ENCODE measurements at places on chromosomes 6 and 20.

DNA sequence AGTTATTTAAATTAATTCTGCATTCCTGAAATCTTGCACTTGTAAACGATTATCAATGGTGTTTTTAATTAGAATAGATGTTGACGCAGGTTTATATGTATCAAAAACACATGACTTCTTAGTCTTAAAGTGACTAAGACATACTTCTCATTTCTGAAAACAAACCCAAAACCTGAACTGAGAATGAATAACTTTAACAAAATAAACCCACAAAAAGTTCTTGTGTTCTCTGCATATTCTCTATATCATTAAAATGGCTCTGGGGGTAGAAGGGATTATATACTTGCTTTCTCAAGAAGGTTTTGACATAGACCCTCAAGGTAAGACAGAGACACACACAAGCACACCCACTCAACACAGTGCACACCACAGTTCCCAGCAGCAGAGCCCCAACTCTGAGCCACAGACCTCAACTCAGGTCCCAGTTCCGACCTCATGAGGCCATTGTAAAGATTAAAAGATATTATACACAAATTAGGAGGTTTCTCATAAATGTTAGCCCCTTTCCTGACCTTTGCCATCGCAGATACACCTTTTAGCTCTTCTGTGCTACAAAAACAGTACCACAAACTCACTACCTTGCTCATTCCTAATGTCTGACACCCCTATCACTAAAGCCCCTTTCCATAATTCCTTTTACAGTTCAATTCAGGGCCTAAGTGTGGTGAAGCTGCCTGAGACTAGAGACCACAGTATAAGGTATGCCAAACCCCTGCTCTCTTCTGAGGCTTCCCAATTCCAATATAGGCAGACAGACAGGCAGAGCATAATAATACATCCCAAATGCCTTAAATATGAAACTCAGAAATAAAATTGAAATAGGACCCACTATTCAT lies 267.8 kb downstream of the PTPRK start:
- DNase-seq = no peak

GRCh38 chr20:62979310-62979709 lies 26.8 kb downstream of the SLC17A9 start:
- DNase-seq = no peak

GRCh38 chr6:77638129-77638830 lies 14.6 kb upstream of the MEI4 start:
- no peak for DNase-seq

- no peak for DNase-seq
Measured at GRCh38 chr6:12066297-12066696, 54.2 kb downstream of the HIVEP1 start.

- no peak for DNase-seq
Measured at GRCh38 chr6:147209762-147210449, 5.7 kb downstream of the STXBP5 start.

- DNase-seq = no peak
Measured at GRCh38 chr6:47098570-47098993, 56.5 kb upstream of the ADGRF1 start.

DNA sequence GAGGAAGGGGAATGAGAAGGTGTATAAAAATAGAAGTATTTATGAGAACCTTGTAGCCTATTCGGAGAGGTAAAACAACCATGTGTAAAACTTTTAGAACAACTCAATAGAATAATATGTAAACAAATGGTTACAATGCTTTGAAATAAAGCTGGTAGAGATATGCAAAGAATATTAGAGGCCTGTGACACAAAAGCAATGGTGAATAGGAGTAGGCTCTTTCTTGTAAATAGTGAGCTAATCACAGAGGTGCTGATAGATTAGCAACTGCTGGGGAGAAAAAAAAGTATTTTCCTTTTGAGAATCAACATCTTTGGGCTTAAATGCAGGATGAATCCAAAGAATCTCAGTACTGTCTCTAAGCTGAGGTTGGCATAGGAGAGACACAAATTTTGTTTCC lies 7.0 kb downstream of the TMEM200A start:
- DNase-seq = no peak

GRCh38 chr6:105164418-105164817 lies 15.4 kb downstream of the POPDC3 start:
- no peak for DNase-seq

Measured in iPS DF 6.9 (cell line).